ENCODE measurements at places on chromosomes 13 and 19.

- no peak for DNase-seq
Measured at GRCh38 chr13:50128428-50128931, 113.2 kb downstream of the KCNRG start.

DNA sequence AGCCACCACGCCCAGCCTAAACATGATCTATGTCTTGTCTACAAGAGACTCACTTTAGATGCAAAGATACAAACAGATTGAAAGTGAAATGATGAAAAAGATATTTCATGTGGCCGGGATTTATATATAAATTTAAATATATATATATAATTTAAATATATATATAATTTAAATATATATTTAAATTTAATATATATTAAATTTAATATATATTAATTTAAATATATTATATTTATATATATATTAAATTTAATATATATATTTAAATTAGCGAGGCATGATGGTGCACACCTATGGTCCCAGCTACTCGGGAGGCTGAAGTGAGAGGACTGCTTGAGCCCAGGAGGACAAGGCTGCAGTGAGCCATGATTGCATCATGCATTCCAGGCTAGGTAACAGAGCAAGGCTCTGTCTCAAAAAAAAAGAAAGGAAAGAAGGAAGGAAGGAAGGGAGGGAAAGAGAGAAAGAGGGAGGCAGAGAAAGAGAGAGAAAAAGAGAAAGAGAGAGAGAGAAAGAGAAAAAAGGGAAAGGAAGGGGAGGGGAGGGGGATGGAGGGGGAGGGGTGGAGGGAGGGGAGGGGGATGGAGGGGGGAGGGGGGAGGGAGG lies 7.0 kb upstream of the EVI5L start:
- no peak for DNase-seq

DNA sequence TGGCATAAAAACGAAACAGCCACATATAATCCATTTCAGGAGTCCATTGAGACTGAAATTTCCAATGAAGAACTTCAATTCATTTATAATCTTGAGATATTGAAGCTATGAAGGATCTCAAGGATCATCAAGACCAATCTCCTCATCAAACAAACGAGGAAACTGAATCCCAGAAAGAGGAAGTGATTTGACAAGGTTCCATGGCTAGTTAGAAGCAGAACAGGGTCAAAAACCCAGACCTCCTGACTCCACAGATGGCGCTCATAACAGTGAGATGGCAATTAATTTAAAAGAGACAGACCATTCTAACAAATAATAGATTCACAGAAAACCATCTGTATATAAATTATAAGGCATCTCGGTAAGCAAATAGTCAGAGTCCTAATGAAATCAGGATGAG lies 229.7 kb downstream of the KCTD12 start:
- DNase-seq: no peak

GRCh38 chr19:18477042-18477779 lies 39.3 kb upstream of the ISYNA1 start:
- no peak for DNase-seq

DNA sequence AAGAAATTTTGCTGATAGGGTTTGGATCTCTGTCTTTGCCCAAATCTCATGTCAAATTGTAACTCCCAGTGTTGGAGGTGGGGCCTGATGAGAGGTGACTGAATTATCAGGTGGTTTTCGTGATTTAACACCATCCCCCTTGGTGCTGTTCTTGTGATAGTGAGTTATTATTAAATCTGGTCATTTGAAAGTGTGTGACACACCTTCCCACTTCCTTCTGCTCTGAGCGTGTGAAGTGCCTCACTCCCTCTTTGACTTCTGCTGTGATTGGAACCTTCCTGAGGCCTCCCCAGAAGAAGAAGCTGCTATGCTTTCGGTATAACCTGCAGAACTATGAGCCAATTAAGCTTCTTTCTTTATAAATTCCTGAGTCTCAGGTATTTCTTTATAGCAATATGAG lies 632.0 kb downstream of the SLITRK5 start:
- DNase-seq: no peak

GRCh38 chr19:14674764-14675163 lies at the start of gene ADGRE3:
Gene ADGRE3 (minus strand): TSS chr19:14674844. CDS start chr19:14674770, 74 bp downstream.
- DNase-seq: no peak

DNA sequence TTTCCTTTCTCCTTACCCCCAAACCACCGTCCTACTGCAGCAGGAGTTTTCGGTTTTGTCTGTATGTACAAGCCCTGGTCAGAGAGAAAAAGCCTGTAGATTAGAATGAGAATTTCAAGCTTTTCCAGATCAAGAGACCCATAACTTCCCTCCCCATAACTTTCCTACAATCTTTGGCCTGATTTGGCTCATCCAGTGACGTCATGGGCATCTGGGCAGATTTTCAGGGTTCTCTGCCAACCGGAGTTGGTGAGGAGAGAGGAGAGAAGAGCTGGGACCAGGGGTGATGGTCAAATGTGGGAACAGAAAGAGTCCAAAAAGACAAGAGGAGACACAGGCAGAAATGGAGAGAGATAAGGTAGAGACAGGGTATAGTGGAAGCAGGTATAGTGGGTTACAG lies 10.5 kb downstream of the IZUMO2 start:
- DNase-seq: no peak

DNA sequence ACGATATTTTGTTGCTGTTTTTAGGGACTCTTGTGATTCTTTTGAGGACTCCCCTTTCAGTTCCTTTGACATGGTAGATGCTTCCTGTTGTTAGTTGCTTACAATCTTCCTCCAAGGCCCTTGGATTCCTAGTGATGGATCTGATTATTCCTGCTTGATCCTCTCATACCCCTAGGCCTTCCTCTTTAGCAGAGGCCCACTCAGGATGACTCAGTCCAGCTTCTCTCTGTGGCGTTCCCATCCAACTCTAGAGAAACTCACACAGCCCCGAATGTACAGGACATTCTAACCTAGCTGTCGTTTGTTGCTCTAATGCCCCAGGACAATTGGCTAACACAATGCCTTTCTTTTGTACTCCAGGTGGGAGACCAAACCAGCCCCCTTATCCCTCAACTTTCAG lies 191.4 kb downstream of the POSTN start:
- no peak for DNase-seq

DNA sequence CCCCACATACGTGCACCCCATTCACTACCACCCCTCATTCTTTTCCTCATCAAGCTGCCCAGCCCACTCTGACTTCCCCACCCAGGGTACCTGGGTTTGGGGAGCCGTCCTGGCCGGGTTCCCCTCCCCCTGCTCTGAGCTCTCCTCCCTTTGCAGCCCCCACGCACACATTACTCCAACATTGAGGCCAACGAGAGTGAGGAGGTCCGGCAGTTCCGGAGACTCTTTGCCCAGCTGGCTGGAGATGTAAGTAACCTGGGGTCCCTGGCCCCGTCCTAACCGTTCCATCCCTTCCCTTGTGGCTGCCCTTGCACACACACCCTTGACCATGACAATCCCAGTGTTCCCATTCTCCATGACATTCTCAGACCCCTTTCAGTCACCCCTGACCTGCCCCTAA lies 2.6 kb downstream of the CAPNS1 start:
- DNase-seq: no peak

GRCh38 chr19:14603990-14604387 lies 21.1 kb downstream of the CLEC17A start:
- no peak for DNase-seq

GRCh38 chr13:31179754-31180153 lies 18.1 kb upstream of the HSPH1 start:
- DNase-seq: no peak

DNA sequence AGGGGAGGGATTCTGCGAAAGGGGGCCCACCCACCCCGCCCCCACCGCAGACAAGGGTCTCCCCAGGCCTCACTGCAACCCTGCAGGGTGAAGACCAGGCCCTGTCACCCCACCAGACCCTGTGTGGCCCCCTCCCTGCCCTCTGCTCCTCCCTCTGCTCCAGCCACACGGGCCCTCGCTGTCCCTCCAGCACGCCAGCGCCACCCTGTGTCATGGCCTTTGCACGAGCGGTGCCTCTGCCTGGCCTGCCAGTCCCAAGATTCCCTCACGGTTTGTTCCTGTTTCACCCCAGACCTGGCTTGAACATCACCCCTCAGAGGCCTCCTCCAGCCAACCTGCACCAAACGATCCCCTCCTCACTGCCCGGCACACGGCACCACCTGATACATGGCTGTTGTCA lies 27.3 kb downstream of the PIP5K1C start:
- no peak for DNase-seq

GRCh38 chr19:6425732-6426620 lies 1.4 kb upstream of the KHSRP start:
- no peak for DNase-seq

DNA sequence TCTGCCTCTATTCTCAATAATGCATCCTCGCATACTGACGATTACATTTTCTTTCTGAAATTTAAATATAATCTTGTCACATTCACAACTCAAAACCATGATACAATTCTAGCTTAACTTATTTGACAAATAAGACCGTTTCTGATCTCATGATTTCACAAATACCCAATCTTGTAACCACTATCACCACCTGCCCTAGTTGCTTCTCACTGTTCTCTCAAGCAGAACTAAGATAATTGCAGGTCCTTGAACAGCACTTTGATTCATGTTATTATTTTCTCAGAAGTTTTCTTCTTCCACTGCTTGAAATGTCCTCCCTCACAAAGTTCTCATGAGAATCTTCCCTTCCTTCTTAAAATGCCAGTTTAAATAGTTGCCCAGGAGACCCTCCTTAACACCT lies 211.4 kb downstream of the PCDH9 start:
- DNase-seq: no peak

DNA sequence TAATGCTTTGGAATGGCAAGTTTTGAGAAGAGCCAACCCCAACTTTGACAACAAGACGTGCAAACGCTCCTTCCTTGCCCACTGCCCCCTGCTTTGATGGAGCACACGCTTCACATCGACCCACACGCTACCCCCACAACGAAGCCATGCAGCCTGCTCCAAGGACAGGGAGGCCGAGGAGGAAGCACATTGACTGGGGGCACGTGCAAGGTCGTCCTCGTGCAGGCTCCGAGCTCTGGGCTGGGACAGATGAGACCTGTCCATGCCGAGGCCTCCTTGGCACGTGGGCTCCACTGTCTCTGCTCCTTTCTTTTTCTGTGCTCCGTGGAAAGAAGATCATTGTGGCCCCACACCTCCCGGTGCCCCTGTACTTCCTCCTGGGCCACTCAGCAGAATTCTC lies 309.0 kb downstream of the TEX29 start:
- no peak for DNase-seq

DNA sequence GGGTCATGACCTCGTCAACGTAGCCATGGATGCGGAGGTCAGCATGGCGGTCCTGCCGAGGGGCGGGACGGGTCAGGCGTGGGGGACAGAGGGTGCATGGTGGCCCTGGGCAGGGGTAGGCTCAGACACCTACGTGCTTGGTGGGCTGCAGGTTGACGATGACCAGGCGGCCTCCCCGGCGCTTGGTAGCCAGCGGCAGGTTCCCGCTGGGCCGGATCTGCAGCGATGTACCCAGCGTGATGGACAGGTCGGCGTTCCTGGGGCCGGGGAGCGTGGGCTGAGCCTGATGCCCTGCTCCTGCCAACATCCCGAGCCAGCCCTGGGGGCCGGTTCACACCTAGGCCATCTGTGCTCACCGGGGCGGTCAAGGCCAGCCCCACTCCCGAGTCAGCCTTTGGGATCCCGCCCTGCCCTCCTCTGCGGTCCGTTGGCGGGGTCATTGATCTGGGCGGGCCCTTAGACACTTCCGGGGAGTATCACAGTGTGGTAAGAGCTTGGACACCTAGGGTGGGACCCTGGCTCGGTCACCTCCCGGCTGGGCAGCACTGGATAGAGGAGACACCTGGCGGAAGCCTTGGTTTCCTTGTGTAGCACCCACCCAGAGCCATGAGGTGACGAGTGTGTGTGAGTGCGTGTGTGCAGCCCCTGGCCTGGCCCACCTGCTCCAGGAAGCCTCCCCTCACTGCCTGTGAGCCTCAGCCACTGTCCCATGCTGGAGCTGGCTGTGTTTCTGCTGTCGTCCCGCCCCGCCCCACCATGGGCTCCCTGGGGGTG lies 7.3 kb downstream of the SIRT6 start:
- no peak for DNase-seq

DNA sequence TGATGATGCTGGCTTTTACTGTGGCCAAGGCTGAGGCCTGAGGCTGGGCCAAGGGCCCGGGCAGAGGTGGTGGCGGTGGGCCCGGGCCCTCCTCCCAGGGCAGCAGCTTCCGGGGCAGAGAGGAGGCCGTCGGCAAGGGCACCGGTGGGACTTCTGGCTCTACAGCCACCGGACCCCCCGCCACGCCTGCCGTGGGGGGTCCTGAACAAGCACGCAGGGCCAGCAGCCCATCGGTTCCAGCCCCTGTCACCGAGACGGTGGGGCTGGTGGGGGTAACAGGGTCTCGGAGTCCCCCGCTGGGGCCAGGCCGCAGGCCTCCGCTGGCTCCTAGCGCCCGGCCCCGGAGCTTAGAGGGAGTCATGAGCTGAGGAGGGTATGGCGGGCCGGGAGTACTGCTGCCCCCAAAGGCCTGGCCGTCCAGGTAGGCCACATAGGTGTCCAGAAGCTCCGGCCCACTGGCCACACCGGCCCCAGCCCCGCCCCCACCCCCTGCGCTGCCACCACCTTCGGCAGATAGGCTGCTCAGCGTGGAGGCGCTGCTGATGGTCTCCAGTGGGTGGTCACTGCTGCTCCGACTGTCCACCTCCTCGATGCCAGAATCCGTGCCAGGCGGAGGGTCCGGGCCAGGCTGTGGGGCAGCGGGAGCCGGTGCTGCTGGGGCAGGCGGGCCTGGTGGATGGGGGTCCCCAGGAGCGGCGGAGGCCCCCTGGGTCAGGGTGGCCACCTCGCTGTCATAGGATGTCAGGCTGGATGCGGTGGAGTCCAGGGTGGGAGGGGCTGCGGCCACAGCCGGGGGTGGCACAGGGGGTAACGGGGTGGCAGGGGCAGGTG lies 17.3 kb downstream of the C19orf81 start:
- DNase-seq: no peak

DNA sequence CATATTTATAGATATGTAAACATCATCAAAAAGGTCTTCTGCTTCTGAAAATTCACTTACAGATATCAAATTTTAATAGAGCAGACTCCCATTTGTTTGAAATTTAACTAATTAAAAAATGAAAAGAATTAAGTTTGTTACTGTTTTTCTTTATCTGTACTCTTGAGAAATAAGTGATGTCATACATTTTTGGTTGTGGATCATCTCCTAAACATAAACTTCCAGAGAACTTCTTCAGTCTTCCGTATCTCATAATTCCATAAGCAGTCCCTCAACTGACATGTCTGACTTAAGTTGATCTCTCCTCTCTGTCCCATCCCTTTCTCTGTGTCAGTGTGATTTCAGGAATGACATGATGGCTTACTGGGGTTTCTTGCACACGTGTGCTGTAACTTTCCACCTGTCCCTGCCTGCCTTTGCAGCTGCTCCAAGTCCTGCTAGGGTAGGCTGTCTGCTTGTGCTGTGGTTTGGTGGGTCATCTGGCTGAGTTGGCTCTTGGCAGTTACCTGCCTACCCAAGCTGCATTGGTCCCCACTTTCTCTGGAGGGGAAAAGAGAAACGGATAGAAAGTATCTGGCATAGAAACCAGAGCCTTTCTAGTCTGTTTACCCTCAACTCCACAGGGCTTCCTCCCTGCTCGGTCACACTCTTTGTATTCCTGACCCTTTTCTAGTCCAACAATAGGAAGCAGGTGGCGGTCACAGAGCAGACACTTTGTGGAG lies 127.1 kb downstream of the GGACT start:
- DNase-seq: no peak

Data from stimulated activated CD8-positive, alpha-beta memory T cell treated with anti-CD3 and anti-CD28 coated beads, Interleukin-4, amount 100 ng/mL, for 1 hour (primary cell).